ENCODE measurements at places on chromosomes 5 and 9.

DNA sequence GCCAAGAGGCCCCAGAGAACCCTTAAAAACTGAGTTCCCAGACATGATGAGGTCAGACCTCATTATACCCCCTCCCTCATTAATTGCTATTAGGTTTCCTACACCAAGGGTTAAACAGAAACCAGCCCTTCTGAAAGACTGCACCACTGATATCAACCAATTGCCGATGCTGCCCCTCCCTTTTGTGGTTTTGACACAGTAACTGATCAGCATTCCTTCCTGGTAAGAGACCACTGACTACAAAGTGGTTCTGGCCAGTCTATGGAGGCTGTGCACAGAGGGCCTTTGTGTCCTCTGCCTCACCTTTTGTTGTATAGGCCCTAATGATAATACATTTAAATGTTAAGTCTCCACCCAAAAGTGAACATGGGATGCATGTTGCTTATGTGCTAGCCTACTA, 201.5 kb downstream of the FRMD3 start:
- DNase-seq: no peak

DNA sequence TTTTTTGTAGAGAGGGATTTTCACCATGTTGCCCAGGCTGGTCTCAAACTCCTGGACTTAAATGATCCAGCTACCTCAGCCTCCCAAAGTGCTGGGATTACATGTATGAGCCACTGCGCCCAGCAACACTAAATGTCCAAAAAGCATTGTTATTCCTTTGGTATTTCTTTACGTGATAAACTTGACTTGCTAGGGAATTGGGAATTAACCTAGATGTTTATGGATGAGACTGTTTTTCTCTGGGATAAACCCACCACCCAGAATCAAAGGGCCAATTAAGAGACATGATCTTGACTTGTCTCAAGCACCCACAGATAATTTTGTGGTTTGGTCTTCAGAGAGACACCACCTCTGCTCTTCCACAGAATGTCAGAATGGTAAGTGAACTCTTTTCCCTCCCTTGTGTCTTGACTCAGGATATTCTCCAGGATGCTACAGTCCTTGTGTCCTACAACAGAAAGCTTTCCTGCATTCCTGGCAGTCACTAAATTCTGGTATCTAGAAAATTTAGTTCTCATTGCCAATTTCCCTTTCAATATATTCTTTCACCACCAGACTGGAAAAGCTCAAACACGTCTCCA, 55.7 kb downstream of the ALDH1A1 start:
- DNase-seq: no peak

DNA sequence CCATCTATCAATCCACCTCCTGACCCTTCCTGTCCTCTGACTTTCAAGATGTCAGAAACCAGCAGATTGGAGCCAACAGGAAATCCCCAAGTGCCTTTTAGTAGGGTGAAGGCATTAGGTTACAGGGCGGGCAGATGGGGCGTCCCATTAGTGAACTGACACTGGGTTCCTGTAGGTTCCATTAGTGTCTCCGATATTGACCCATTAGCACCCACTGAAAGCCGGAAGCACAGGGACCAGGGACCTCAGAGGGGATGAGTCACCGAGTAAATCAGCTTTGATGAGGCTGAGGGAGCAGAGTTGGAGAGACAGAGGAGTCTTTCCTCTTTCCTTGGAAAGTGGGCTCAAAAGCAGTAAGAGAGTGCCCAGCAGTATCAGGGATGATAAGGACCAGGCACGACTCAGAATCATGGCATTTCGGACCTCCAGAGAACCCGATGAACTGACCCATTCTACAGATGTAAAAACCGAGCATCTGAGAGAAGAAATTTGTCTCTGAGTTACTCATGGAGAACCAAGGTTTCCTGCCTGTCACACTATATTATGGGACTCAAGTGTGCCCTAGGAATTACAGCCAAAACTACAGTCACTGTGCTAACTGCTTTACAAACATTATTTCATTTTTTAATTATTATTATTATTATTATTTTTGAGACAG, 47.2 kb upstream of the FABP6 start:
- no peak for DNase-seq

DNA sequence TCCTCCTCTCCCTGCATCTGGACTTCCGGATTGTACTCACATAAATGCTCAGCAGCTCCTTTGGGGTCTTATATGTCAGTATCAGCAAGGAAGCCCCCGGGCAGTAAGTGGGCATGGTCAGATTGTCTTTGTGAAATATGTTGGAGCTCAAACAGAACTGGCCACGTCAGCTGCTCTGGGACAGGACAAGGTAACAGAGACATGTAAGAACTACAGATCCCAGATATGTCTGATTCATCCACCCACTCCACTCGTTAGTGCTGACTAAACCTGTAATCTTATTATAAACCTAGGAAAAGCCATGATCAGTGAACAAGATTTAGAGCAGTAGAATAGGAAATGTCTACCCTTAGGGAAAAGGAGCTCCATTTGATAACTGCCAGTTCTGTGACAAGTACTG, 561.8 kb downstream of the CETN3 start:
- no peak for DNase-seq

DNA sequence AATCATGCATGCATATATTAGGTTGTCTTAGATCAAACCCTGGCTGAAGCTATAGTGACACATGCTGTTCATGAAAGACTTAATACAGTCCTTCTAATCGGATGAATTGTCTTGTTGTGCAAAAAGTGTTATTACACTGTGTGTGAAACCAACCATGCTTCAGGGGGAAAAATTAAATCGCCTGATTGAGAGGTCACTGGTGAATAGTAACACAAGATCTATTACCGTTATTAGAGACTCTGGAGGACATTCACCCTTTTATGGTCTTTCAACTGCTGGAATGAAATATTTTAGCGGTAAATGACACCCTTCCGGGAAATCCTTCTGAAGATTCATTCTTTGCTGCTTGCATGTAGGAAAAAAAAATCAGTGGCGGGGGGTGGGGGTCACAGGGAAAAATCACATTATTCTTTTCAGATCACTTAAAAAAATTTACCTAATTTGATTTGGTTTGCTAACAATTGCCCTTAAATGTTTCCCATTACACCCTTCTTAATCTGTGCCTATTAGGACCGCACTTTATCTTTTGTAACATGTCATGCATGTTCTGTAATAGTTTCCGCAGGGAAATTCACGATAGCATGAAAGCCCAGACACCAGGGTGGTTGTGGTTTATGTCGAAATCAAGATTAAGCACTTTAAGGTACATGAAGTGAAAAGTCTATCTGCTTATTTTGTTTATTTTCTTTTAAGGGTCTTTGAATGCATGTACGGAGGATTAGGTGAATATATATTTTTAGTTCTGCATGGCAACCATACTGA, 120.6 kb downstream of the FOCAD start:
- DNase-seq: no peak

DNA sequence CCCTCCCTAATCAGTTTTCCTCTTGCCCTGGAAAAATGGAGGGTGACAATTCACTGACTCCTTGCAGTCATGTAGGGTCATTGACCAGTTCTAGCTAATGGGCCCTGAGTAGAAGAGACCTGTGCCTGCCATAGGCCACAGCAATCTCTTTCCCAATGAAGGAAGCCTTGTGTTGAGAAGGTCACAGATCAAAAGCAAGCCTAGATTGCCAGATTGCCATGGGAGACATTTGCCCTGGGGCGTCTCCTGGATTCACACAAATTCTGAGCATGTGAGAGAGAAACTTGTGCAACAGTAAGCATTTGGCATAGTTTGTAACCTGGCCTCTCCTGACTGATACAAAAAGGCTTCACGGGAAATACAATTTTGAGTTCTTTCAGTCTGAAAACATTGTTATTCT, 148.0 kb downstream of the NUDT12 start:
- DNase-seq: no peak

DNA sequence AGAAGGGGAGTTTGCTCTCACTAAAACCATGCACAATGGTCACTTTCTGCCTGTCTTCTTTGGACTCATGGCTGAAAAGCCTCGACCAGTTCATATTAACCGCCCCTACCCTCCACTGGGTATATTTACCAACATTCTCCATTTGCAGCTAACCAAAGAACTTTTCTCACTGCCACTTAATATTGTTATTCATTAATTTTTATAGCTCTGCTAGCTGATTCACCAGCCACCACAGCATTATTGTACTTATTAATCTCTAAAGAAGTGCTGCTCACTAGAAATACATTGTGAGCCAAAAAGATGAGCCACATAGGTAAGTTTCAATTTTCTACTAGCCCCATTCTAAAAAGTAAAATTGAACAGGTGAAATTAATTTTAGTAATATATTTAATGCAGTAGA, 33.4 kb upstream of the SMIM32 start:
- no peak for DNase-seq

- DNase-seq: no peak
Measured at GRCh38 chr9:91143642-91144041, 218.1 kb downstream of the AUH start.

DNA sequence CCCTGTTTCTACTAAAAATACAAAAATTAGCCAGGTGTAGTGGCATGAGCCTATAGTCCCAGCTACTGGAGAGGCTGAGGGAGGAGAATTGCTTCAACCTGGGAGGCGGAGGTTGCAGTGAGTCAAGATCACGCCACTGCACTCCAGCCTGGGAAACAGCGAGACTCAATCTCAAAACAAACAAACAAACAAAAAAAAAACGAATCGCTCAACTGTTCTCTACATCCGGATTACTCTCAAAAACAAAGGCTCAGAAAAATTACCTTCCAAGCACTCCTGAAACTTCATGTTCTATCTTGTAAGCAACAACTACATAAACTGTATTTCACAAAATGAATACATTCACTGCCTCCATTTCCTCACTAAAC, 14.0 kb downstream of the UBAP2 start:
- DNase-seq: no peak

GRCh38 chr9:97374811-97375210, 37.1 kb upstream of the TDRD7 start:
- DNase-seq: no peak

GRCh38 chr5:62002436-62002835, 303.6 kb upstream of the KIF2A start:
- no peak for DNase-seq

DNA sequence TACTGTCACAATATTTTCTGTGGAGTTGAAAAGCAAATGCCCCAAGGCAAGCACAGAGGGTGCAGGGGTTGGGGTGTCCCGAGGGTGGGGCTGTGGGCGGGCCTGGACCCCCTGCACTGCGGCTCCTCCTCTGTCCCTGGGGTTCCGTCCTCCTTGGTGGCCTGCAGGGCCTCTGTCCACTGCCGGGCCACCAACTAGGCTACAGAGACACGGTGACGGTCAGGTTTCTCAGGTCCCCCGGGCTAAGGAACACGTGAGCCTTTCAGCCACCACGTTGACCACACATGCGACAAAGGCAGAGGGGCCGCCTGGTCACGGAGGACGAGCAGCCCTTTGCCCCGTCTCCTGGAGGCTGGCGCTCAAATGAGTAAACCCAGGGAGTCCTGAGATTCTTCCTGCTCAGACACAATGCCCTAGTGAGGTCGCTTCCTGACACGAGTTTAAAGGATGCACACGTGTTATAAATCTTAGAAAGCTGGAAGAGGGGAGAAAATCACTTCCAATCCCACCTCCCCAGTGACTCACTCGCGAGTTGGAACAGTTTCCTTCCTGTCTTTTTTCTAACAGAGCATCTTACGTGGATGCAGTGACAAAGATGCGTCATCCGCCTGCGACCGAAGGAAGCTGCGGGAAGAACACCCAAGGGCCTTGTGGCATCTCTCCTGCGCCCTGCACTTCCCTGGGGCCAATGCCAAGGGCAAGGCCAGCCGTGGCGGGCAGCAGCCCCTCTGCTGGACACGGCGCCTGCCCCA, 24.8 kb upstream of the OBP2B start:
- no peak for DNase-seq

- no peak for DNase-seq
Measured at GRCh38 chr5:60945813-60946187, 795 bp downstream of the NDUFAF2 start.

DNA sequence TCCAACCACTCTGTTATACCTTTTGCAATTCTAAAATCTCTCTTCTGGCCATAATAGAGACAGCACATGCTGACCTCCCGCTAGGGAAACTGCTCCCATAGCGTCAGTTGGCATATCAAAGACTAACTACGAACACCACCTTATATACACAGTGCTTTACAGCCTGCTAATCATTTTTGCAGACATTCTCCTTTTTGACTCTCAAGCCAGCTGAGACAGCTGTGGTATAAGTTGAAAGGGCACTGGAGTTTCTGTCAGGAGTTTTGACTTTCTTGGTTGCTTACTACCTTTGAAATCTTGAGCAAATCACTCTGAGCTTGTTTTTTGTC, 160.2 kb upstream of the TBCA start:
- no peak for DNase-seq

DNA sequence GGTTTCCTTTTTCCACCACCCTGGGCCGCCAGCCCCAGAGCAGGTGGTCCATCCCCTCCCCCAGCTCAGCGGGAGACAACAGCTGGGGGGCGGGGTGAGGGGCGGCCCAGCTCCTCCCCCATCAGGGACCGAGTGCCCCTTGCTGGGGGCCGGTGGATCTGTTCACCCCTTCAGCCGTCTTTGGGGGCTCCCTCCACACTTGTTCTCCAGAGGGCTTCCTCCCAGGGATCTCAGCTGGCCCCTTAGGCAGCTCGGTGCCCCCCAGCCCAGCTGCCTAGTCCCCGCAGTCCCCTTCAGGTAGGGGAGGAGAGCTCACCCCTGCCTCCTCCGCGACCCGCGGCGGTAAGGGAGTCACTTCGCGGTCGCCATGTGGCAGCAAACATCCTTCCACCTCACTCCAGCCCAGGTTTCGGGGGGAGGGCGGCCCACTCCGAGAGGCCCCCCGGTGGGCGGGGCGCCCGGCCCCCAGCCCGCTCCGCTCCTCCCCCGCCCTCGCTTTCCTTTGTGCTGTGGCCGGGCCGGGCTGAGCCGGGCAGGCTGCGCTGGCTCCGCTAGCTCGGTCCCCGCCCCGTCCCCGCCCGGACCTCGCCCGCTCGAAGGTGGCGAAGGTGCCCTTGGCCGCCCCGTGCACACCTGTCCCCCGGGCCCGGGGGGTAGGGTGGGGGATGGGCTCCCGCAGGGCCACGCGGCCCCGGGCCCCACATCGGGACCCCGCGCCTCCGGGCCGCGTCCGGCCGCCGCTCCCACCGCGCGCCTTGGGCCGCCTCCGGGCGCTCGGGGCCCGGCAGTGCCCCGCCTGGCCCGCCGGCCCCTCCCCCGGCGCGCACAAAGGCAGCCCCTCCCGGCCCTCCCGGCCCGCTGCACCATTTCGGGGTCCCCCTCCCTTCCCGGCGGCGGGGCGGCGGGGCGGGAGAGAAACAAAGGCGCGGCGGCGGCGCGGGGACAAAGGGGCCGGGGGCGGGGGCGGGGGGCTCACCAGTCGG, 683 bp downstream of the DBN1 start:
- no peak for DNase-seq

GRCh38 chr5:82809420-82810143, 267.6 kb downstream of the TMEM167A start:
- DNase-seq: no peak

- no peak for DNase-seq
Measured at GRCh38 chr5:157506981-157507780, 47.2 kb downstream of the NIPAL4 start.

- no peak for DNase-seq
Measured at GRCh38 chr5:96067251-96067650, 105.6 kb upstream of the ELL2 start.

GRCh38 chr5:139746691-139747582, 48.7 kb upstream of the PSD2 start:
- peak; percentile 53 for DNase-seq
